Hippocampal formation (tissue), 2 donors: ENCODE measurements at places on chromosomes 12 and 14.

GRCh38 chr14:77200406-77200985 is 18.9 kb downstream of the TMEM63C start:
- no peak for DNase-seq

GRCh38 chr12:104825408-104825807 is 132.7 kb downstream of the SLC41A2 start:
- DNase-seq, result no peak

DNA sequence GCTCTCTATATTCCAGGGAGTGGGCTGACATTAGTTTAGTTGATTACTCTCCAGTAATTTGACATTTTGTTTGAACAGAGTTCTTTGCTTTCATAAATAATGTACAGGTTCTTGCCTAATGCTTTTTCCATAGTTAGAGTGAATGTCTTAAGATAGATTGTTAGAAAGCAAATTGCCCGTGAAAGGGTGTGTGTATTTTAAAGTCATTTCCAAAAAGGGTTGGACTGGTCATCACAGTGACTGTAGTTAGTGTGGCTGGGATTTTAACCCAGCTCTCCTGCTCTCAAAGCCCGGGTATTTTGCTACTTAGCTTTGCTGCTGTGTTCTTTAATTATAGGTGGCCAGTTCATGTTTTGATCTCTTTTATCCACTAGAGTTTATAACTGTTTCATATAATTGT is 74.2 kb downstream of the DNAH10 start:
- no peak for DNase-seq

GRCh38 chr12:5254703-5255102 is 177.2 kb upstream of the NTF3 start:
- no peak for DNase-seq

- no peak for DNase-seq
Observed at GRCh38 chr12:132344181-132344580, 14.8 kb upstream of the GALNT9 start.

- DNase-seq, result peak; percentile 30
Observed at GRCh38 chr14:91286530-91286937, 42.0 kb upstream of the GPR68 start.

- DNase-seq, result peak; percentile 72
Observed at GRCh38 chr12:4276524-4277204, 3.1 kb downstream of the CCND2 start.

GRCh38 chr12:130968611-130969010 is 14.9 kb downstream of the ADGRD1 start:
- no peak for DNase-seq

GRCh38 chr12:93376436-93377251 is 1.1 kb upstream of the NUDT4 start:
- DNase-seq, result peak; percentile 38

DNA sequence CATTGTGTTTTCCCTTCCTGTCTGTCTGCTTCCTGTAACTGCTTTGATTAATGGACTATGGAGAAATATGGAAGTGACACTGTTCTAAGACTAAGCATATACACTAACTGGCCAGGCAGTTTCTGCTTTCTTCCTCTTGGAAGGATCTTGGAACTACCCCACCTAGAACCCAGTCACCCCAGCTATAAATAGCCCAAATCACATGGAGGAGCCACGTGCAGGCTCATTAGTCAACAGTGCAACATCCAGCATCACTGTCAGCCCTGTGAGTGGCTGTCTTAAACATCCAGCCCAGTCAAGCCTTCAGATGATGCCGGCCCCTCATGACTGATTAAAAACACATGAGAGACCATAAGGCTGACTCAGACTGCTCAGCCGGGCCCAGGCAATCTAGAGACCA is 39.2 kb downstream of the BCAT1 start:
- DNase-seq, result no peak

DNA sequence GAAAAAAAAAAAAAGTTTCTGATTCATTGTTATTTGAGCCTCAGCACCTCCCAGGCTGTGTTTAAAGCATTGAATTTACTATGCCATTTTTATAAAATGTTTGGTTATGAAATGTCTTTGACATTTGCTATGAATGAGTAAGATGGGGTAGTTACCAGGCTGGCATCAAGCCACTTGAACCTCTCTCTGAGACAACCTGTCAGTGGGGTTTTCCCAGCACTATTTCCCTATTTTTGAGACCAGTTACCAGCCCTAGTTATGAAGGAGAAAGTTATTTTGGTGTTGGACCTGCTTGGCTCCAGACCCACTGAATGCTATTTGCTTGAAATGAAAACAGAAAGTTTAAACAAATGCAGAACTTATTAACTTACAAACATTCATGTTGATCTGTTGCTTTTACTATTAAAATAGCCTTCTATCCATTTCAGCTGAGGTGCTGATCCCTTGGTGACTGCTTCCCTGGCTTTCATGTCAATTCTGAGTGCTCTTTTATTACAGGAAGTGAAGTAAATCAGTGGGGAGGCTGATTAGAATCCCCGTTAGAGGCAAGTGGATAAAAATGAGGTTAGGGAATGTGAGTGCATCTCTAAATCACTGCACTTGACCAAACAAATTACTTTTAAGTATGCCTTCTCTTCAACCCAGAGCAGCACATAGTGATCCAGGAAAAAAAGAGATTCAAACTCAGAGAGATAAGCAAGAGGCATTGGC is 37.8 kb downstream of the LLPH start:
- DNase-seq, result no peak

GRCh38 chr14:68820536-68820935 is 27.7 kb upstream of the ZFP36L1 start:
- DNase-seq, result no peak

DNA sequence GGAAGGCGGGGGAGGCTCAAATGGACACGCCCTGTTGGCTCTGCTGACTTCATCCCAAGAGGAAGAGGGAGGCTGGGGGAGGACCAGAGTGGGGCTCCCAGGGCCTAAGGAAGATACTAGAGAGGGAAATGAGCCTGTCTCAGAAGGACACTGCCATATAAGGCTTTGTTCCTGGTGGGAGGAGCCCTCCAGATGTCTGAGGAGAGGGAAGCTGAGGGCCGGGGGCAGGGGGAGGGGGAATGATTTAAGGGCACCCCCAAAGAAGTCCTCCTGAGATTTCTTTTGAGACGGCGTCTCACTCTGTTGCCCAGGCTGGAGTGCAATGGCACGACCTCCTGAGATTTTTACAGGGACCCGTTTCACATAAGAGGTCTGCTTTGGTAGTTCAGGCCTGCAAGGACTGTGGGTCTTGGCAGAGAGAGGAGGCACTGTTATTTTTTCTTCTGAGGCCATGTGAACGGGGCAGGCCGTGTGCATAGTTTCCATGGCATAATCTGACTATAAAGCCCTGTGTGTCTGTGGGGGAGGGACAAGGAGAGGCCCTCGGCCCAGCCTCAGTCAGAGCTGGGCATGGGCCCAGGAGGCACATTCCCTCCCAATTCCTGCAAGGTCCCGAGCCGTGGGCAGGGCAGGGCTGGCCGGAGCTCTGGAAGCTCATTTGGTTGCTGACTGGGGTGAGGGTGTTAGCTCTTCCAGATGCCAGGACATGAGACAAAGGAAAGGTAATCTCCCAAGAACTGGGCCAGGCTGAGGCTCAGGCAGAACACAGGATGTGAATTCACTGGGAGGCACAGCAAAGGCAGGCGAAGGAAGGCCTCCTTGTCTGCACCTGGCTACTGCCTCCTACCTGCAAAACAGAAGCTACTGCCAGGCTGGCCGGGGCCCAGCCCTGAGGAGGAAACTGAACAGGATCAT is 22.2 kb upstream of the PLEKHG3 start:
- peak; percentile 91 for DNase-seq

DNA sequence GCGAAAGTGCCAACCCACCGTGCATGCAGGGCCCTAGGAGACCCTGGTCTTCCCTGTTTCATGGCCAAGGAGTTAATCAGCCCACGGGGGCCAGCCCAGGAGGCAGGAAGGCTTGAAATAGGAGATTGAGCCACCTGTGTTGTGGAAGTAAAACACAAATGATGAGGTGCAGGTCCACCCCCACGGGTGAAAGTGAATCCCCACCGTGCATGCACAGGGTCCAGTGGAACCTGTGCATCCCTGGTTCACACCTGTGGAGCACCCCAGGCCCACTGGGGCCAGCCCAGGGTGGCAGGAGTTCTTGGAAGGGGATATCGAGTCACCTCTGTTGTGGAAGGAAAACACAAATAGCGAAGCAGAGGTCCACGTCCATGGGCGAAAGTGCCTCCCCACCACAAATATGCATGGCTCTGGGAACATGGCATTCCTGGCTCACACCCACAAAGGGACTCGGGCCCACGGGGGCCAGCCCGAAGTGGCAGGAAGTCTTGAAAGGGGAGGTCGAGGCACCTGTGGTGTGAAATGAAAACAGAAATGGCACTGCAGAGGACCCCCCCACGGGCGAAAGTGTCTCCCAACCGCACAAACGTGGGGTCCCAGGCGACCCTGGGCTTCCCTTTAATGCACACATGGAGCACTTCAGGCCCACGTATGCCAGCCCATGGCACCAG is 381.5 kb downstream of the ALG10 start:
- DNase-seq, result no peak

GRCh38 chr12:75596406-75596805 is 85.0 kb upstream of the KRR1 start:
- no peak for DNase-seq

GRCh38 chr14:89669193-89669592 is 252.2 kb upstream of the FOXN3 start:
- DNase-seq, result peak; percentile 30

DNA sequence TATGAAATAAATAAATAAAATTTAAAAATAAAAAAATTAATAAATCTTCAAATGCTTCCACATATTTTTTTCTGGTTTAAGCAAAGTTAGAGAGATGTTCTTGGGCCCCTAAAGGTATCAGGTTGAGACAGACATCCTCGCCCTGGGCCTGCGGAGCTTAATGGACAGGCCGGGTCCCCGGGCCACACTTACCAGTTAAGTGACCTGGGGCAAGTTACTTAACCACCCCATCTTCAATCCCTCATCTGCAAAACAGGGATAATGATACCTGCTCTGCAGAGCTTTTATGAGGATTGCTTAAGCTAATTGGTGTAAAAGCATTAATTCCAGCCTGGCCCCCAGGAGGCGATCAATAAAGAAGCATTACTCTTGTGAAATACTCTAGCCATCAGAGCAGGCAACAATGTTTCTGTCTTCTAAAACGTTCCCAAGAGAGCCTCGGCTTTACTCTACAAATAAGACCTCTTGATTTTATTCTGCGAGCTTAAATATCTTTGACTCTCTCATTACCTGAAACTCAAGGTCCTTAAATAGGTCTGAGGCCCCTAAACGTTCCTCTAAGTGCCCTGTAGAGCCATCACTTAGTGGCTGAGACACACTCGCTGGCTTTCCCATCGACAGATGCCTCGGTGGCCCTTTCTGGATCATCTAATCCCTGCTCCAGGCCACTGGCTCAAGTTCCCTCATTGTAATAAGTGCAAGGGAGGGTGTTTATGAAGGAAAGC is 81.1 kb upstream of the DIO3 start:
- no peak for DNase-seq

GRCh38 chr12:116368196-116369194 is 91.0 kb upstream of the MED13L start:
- DNase-seq, result no peak

- DNase-seq, result peak; percentile 29
Observed at GRCh38 chr12:120261951-120262851, 3.3 kb downstream of the PXN start.

DNA sequence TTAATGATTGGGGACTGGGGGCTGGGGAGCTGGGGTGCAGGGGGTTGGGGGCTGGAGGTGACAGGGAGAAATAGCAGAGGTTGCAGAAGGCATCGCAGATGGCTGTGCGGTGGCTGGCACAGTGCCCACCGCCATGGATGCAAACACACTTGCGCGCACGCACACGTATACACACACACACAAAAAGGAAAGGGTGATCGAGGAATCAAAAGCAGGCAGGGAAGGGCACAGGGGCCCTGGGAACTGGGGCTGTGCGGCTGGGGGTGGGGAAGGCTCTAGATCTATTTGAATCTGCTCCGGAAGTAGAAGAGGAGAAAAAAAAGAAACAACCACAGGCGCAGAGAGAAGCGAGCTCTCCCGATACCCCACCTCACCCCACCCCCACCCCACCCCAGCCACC is 39.4 kb downstream of the ZFHX2 start:
- no peak for DNase-seq

- DNase-seq, result no peak
Observed at GRCh38 chr12:78240827-78241226, 410.1 kb downstream of the NAV3 start.

- no peak for DNase-seq
Observed at GRCh38 chr14:96135285-96135684, 69.4 kb upstream of the BDKRB2 start.

- DNase-seq, result no peak
Observed at GRCh38 chr14:104096318-104096717, 10.8 kb downstream of the ASPG start.

- DNase-seq, result no peak
Observed at GRCh38 chr12:26704214-26704613, 128.8 kb downstream of the ITPR2 start.

DNA sequence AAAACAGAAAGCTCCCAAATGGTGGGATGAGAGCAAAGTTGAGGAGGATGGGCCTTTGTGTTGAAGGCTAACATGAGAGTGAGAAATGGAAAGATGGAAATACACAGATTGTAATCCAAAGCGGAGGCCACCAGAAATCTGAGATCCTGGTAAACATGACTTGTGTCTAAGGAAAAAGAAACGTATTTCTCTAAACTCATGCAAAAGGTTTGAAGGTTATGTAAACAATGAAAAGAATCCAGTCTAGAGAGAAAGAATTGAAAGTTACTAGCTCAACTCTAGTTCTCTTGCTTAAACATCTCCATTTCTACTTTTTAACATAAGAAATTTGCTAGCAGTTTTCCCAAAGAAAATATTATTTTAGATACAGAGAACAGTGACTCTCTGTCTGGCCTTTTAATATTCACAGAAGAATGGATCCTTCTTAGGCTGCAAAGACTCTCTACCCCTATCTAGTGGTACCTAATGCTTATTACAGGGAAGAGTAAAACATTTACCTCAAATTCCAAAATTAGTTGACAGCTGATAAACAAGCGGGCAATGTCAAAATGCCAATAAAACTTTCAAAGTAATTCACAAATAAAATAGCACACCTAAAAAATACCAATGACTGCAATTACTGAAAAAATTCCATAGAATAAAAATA is 75.8 kb upstream of the SOX5 start:
- no peak for DNase-seq

- no peak for DNase-seq
Observed at GRCh38 chr12:71335151-71335962, 104.2 kb upstream of the LGR5 start.

DNA sequence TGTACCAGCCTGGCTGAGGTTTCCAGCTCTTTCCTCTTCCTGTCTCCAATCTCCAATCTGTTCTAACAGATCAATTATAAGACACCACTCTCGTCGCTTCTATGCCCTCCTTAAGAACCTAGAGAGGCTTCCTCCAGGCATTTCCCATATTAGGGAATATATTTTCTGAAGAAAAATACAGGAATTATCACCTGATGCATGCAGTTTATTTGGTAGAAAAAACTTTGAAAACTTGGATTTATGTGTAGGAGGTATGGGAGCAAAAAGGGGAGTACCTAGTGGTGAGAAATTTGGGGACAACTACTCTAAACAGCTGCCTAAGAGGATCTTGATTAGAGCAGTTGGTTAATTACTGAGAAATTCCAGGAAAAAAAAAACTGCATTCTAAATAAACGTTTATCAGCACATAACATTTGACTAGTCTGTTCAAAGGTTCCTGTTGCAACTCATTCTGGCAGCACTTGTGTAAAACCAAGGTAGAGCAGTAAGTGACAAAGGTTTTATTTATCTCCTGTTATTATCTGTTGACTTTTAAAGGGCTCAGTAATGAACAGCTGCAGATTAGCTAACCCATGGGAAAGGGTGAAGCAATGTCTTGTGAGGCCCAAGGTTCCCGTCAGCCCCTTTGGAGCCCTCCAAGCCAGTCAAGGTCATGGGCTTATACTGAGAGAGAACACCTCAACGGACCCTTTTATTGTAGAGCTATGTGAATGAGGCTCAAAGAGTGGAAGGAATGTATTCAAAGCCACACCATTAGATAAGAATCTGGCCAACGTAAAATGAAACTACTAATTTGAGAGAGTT is 36.4 kb upstream of the NR1H4 start:
- no peak for DNase-seq
